Right cardiac atrium (tissue), 5 donors: ENCODE measurements at places on chromosomes 3 and 15.
A peak's percentile ranks its signal among the peaks of the same experiment; 100 is the strongest.

- no peak for DNase-seq
These were observed 25.8 kb downstream of the DYNC1LI1 start for GRCh38 chr3:32544894-32545293.

GRCh38 chr3:86949850-86950249 is 41.1 kb downstream of the VGLL3 start:
- DNase-seq = no peak

GRCh38 chr3:69819282-69819681 is 80.0 kb downstream of the MITF start:
- DNase-seq = peak; percentile 30

DNA sequence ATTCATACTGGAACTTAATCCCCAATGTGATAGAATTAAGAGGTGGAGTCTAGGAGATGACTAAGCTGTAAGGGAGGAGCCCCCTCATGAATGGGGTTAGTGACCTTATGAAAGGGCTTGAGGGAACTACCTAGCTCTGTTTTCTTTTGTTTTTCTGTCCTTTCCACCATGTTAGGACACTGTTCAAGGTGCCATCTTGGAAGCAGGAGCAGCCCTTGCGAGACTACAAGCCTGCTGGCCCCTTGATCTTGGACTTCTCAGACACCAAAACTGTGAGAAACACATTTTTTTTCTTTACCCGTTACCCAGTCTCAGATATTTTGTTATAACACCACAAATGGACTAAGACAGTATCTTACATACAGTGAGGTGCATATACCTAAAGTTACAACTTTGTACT is 26.5 kb downstream of the GOLGA6A start:
- DNase-seq = no peak

DNA sequence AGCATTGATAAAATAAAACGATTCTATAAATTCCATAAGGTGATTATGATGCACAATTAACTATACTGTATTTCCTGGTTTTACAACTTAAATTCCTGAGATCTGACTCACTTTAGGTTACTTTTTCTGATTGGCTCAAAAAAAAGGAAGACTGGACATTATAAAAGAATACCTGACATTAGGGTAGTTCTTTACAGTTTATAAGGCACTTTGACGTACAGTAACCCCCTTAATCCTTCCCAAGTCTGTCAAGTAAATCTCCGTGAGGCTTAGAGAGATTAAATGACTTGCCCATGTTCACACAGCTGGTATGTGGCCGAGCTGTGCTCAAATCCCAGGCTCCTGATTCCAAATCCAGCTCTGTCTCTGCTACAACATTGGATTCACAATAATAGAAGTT is 1.0 kb upstream of the SLTM start:
- DNase-seq = no peak

GRCh38 chr3:20039466-20039764 is 831 bp upstream of the KAT2B start:
- DNase-seq = no peak

- no peak for DNase-seq
These were observed 151.2 kb downstream of the OPA1 start for GRCh38 chr3:193744048-193744821.

DNA sequence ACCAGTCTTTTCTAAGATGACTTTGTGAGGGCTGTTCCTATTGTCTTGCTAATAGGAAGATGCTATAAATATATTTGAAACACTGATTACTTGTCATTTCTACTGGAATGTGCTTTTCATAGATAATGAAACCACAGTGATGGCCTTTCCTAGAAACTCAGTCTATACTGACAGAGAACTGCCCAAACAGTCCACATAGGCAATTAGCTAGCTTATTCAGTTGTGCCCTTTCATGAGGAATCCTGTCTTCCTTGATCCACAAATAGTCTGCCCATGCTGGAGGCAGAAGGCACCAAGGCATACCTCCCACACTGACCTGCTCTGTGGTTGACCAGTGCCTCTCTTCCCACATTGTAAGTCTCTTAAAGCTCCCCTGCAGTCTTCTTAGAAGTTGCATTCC is 135.9 kb downstream of the CMSS1 start:
- no peak for DNase-seq

- no peak for DNase-seq
These were observed 34.3 kb downstream of the PLD1 start for GRCh38 chr3:171775943-171776342.

DNA sequence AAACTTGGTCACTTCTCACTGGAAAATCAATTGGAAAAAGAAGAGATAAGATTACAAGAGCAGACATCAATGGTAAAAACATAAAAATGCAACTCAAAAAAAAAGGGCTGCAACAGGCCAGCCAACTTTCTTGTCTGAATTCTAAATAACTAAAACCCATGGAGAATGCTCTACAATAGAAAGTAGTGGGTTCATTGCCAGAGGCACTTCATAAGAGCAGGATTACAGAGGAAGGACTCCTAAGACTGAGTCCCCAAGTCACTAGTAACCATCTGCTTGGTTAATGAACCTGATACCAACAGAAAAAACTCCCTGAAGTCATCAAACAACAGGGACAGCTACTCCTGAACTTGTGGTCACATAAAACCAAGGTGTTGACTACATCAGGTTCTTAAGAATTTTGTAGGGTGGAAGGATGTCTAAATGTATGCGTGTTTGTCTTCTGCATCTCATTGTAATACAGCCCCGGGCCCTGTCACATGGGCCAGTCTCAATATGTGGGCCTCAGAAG is 148.6 kb downstream of the IMPG2 start:
- no peak for DNase-seq

- no peak for DNase-seq
These were observed 522.3 kb downstream of the ROBO1 start for GRCh38 chr3:79245284-79246138.

GRCh38 chr3:125462722-125463299 is 57.2 kb downstream of the SNX4 start:
- DNase-seq = no peak

GRCh38 chr3:143170676-143171075 is 51.1 kb downstream of the CHST2 start:
- no peak for DNase-seq

DNA sequence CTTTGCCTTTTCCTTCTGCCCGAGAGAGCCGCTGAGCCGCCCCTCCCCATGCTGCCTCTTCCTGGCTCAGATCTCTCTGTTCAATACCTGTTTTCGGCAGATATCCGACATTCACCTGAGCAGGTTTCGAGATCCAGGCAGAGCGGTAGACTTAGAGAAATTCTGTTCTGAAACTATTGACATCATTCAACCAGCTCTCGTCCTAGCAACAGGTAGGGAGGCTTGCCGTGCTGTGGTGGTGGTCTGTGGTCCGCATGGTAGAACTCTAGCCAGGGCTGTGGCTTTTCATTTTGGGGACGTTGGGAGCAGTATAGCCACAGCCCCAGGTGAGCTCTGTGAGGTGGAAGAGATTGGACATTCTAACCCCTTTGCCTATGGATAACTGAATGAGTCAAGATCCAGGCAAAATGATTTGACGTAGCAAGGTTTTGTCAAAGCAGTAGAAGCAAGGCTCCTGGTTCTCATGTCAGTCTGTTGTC is 810 bp downstream of the TMEM62 start:
- no peak for DNase-seq

DNA sequence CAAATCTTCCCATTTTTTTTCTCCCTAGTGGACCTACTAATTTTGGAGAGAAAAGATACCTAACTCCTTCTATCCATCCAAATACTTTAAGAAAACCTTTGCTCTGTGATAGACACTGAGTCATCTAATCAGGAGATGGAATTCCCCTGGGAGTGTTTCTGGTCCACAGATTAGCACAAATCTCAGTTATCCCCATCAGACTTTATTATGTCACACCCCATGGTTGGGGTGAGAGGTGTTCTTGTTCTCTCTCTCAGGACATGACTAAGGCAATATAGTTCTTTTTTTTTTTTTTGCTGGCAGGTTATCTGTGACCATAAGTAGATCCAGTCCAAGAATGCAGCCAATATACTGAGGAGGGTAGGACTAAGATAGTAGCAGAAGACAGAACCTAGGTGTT is 15.8 kb downstream of the SLC9A9 start:
- no peak for DNase-seq

GRCh38 chr15:68795298-68795848 is 25.3 kb downstream of the ANP32A start:
- DNase-seq = peak; percentile 98

GRCh38 chr15:96728591-96728990 is 398.1 kb downstream of the NR2F2 start:
- no peak for DNase-seq

DNA sequence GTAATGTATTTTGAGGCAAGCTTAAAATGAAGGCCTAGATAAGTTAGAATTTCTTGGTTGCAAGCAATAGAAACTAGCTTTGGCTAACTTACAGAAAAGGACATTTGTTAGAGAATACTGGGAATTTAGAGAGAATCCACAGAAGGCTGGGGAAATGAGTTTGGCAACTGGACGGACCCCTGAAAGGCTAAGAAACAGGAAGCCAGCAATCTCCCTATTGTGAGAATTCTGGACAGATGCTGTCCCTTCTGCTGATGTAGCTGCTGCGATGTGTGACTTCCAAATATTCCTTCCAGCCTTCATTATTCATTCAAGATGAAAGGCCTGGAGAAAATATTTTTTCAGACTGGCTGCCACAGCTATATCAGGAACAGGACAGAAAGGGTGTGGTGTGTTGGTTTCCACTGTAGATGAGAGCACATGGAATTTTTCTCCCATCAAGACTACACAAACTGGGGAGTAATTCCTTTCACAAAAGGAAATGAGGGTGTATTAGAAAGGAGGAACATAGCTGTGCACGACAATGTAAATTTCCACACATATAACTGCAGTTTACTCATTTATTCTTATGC is 213.5 kb downstream of the CPNE4 start:
- DNase-seq = no peak

DNA sequence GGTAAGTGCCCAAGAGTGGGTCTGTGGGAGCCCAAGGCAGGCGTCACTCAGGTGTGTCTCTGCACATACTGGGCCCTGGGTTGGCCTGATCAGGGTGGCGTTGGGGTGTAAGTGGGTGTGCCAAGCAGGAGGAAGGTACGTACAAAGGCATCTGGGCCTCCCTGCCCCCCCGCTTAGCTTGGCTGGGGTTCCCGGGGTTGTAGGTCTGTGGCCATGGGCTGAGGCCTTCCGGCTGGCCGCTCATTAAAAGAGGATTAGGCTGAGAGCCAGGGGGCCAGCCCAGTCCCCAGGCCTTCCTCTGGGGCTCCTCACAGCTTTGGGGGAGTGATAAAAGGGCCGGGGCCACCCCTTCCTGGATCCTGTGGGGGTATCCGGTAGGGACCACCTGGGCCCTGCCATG is 13.3 kb downstream of the SEMA3F start:
- peak; percentile 55 for DNase-seq

- DNase-seq = no peak
These were observed 50.5 kb upstream of the ARHGEF3 start for GRCh38 chr3:56851966-56852884.
